CD4-positive, alpha-beta T cell treated with Interleukin-21 for 1 hour (primary cell): ENCODE measurements at places on chromosomes 16 and 17.
A peak's percentile ranks its signal among the peaks of the same experiment; 100 is the strongest.

DNA sequence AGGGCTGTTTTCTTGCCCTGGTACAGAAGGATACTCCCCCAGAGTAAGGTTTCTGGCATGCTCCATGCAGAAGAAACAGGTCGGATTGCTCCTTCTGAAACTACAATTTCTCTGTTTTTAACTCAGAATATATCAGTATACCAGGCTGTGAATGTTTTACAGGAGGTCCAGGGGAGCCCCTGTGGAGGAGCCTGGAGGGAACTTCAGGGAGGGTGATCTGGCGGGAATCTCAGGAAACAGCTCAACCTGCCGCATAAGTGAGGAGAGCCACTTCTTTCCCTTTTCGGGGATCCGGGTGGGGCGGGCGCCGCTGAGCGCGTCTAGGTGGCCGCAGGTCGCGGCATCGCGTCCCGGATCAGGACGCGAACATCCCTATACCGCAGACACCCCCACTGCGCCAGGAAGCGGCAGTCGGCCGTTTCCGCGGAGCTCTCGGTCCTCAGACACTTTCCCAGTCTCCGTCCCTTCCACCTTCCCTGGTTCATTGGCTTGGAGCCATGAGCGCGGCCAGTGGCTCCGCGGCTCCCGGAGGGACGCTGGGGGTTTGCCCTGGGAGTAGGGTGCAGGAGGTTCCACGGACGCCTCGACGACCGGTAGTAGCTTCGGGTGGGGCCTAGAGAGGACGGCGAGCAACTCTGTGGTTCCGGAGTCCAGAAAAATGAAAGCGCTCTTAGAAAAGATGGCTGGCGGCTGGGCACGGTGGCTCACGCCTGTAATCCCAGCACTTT, 3.1 kb upstream of the ZNF764 start:
- DNase-seq: peak; percentile 36

DNA sequence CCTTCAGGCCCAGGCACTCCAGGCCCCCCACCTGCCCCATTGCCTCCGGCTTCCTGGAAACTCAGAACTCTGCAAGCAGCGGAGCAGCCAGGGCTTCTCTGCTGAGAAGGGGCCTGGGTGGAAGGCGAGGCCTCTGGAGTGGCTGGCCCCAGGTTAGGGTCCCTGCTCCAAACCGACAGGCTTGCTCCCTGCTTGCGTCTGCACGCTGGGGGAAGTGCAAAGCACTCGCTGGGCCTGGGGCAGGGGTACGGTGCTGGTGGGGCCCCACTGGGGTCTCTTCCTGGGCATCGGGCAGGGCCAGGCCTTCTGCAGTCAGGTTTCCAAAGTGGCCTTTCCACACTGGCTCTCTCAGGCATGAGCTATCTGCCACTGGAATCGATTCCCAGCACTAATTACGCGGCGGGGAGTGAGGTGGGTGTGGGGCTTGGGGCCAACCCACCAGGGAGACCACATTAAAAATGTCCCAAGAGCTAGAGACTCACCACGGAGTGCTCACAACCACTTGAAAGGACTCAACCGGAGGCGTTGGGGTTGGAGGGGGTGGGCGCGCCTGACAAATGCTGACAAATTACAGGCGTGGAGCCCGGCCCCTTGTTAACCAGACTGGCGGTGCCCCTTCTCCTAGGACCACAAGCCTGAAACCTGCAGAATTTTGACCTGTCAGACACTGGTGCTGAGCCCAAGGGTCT, 17.9 kb downstream of the FAM83G start:
- no peak for DNase-seq

DNA sequence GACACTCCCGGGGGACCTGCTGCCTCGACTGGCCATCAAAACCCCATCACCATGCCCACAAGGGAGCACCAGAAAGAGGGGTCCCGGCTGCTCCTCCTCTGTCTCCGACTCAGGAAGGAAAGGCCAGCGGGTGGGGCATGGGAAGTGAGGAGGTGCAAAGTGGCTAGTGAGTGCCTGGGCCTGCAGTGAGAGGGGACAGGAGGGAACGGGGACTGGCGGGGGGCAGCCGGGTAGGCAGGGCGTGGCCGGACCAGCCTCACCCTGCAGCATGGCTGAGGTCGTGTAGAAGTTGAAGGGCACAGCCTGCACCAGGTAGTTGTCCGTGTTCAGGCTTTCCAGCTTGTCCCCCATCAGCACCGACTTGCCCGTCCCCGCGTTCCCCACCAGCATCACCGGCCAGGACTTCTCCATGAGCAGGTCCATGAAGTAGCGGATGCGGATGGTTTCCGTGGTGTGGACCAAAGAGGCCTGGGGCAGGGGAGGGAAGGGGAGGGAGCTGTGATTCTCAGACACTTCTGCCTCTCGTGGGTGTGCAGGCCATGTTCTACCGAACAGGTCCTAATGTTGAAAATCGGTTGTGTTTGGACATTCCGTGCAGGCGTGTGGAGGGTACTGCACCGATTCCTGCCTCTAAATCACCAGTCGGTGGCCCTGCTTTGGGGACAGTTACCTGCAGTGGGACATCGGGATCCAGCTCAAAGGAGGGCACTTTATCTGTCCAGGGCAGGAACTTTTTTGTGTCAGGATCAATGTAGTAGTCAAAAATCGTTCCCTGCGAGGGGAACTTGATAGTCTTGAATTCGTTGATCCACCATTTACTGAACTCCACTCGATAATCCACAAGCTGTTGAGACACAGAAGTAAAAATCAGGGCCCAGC, 91.7 kb downstream of the DNAH17 start:
- no peak for DNase-seq

DNA sequence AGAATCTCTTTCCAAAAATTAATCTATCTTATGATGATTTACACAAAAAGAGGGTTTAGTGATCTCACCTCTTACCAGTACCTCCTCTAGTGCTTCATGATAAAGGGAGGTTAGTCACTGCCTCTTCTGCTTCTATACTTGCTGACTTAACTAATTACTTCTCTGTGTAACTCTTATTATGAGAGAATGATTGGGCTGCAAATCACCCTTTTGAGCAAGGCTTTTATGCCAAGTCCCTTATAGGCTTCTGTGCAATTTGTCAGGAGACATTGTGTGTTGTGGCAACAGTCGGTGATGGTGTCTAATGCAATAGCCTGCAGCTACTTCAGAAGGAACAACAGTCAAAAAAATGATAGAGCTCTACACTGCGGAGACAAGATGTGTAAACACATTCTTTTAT, 1568.1 kb upstream of the GOT2 start:
- no peak for DNase-seq

DNA sequence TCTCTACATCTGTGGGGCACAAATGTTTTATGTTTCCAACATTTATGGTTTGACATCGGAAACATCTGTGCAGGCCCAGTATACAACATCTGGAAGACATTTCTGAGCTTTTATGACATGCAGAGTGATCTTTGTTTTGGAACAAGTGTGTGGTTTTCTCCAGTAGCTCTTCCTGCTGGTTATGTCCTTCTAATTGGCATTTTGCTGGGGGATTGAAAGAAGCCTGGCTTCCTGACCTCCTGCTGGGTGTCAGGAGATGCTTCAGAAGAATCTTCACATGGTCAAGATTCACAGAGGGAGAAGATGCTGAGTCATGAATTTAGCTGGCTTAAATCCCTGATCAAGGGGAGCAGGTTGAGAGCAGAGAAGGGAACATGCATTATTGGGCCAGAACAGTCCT, 279.5 kb upstream of the MYOCD start:
- no peak for DNase-seq

- DNase-seq: no peak
Observed at GRCh38 chr16:47057630-47057993, 84.1 kb upstream of the DNAJA2 start.

DNA sequence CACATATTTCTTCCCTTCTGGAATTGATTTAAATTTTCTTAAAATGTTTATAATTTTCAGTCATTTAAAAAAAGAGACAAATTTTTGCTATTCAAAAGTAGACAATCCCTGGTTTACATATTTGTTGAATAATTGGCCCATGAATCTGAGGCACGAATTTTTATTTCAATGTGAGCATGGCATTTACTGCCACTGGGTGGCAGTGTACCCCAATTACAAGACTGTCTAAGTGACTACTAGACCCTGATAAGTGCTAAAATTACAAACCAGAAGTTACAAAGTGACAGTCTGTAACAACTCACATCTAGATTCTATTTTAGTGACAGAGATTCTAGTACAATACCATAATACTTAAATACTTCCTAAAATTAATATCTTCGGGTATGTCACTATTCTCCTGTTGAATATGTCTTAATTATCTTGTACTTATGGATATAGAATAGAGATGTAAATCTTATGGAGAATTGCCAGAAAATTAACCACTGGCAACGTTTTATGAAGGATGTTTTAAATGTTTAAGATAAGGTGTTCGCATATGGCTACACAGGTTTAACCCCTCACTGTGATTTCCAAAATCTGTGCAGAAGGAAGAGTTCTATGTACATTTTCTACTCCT, 235.8 kb downstream of the MAP2K4 start:
- DNase-seq: peak; percentile 2

- DNase-seq: no peak
Observed at GRCh38 chr16:88914750-88915368, 48.4 kb upstream of the PABPN1L start.

DNA sequence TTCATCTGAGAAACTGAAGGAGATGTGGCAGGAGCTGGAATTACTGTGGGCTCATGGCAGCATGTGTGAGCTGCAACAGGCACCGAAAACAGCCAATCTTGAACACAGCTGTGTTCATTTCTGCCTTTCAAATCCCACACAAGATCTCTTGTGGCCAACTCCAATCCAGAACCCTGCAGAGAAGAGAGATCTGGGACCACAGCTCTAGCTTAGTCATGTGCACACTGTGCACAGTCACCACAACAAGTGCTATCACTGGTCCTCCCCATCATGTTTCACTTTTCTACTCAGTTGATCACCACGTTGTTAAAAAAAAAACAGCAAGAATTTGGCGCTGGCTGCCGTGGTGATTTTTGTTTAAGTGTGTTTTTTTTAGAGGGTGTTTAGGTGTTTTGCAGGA, 254.5 kb upstream of the ELAC2 start:
- DNase-seq: no peak

- DNase-seq: peak; percentile 60
Observed at GRCh38 chr17:65537845-65538674, 23.4 kb downstream of the AXIN2 start.

DNA sequence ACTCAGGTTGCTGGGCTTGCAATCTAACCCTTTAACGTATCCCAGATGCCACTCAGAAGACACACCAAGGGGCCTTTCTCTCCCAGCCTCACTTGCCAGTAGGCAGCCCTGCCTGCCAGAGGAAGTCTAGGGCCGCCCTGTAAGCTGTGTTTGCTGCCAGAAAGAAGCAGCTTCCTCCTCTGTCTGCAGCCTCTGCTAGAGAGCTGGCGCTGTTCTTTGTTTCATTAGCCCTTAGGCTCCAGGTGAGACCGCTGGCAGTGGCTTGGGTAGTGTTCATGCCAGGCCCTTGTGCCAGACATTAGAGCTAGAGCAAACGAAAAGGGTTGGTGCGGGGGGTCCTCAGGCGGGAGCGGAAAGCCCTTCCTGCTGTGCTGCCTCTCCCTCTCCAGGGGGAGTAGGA, 8.9 kb downstream of the CTRL start:
- DNase-seq: no peak

DNA sequence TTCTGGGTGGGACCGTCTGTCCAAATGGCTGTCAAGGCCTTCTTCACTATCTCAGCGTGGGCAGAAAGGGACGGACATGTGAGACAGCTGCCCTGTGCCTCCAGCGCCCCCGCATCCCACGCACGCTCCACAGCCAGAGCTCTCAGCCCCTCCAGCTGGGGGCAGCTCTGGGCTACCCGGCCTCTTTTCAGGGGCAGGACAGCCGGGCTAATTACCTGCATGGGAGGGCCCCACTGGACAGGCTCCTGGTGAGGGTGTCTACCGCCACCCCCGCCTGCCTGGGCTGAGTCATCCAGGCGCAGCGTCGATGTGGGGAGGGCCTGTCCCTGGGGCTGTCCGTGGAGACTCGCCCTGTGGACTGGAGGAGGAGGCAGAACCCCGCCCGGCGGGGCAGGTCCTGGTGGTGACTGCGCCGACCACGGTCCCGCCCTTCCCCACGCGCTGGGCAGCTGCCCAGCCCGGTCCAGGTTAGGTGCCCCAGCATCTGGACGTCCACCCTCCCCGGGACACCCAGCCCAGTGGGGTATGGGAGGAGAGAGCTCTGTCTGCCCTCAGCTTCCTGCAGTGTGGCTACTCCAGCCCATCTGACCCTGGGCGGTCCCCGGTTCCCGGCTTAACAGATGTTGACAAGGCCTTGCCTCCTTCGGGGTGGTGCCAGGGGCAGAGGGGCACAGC, 5.9 kb upstream of the METRNL start:
- no peak for DNase-seq

DNA sequence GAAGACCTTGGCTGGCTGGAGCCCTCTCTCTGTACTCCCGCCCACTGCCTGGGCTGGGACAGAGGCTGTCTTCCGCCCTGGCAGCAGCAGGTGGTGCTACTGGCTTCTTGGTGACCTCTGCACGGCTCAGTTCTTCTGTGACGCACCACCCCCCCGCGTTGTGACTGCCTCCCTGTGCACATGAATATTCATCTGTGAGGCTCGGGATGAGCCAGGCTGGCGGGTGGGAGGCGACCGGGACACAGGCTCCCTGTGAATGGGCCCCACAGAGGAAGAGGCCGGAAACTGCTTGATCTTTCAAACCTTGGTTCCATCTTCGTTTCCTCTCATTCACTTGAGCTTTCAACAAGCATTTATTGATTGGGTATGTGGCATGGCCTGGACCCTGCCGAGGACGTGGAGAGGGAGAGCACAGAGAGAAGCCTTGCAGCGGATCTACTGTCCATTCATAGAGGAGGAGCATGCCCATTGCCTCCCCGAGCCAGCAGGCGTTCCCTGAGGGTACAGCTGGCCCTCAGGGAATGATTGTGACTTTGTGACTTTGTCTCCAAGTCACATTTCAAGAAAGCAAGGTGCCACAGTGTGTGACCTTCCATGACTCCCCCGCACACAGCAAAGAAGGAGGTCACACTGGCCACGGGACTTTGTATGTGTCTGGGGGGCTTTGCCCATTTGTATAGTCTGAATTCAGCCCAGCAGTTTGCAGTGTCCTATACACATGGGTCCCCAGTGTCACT, 45.0 kb downstream of the B9D1 start:
- no peak for DNase-seq

DNA sequence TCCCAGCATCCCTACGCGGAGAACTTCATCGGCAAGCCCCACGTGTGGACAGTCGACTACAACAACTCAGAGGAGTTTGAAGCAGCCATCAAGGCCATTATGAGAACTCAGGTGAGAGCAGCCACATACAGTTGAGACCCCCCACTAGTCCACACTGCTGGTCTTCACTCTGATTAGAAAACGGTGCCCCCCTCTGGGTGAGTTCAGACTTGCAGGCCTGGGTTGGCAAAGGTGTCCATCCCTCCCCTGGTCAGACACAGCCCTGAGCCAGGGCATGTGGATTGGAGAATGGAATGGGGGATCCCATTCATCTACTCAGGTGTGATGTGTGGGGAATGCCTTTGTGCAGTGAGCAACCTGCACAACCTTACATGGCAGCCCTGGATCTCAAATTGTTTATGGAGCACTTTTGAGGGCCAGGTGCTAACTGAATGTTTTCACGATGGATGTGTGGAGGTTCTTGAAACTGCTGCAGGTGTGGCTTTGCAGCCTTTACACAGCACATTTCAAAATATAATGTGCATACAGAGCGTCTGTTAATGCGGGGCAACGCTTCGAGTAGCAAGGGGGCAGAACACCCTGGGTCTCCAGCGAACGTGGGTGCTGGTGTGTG, 72.6 kb downstream of the MGAT5B start:
- DNase-seq: no peak
